ENCODE measurements at places on chromosomes 13 and 19.

GRCh38 chr13:43077046-43077445 lies 53.7 kb downstream of the DNAJC15 start:
- no peak for DNase-seq

GRCh38 chr13:112940236-112940635 lies 28.8 kb upstream of the MCF2L start:
- no peak for DNase-seq

DNA sequence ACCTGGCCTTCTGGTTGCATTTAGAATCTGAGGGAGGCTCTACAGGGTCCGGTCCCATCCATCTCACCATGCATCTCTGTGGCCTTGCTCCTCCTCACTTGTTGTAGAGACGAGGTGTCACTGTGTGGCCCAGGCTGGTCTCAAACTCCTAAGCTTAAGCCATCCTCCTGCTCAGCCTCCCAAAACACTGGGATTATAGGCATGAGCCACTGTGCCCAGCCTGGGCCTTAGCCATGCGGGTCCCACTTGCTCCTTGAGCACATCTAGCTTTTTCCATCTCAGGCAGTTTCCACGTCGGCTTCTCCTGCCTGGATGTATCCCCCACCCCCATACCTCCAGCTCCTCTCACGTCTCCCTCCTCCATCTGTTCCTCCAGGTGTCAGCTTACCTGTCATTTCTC lies 9.8 kb downstream of the ELSPBP1 start:
- no peak for DNase-seq

DNA sequence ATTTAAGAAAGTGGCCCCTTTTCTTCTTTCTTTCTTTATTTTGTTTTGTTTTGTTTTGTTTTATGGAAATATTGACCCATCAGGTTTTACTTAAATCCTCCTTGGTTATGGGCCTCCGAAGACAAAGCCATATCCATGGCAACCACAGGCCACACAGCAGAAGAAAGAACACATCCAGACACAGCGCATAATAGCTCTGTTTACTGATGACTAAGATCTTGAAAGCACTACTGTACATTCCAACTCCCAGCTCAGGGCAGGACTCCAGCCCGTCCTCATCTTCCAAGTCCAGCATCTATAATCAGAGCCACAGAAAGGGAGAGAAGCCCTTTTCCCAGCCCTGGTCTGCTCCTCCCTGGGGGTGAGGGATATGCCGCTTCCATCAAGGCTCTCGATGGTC lies 84.3 kb downstream of the NUFIP1 start:
- no peak for DNase-seq

- no peak for DNase-seq
These were observed 10.9 kb upstream of the KCTD15 start for GRCh38 chr19:33785795-33786194.

GRCh38 chr13:48494874-48495273 lies 38.0 kb downstream of the RCBTB2 start:
- no peak for DNase-seq

- no peak for DNase-seq
These were observed 237.0 kb downstream of the TUBA3C start for GRCh38 chr13:18944501-18945068.

DNA sequence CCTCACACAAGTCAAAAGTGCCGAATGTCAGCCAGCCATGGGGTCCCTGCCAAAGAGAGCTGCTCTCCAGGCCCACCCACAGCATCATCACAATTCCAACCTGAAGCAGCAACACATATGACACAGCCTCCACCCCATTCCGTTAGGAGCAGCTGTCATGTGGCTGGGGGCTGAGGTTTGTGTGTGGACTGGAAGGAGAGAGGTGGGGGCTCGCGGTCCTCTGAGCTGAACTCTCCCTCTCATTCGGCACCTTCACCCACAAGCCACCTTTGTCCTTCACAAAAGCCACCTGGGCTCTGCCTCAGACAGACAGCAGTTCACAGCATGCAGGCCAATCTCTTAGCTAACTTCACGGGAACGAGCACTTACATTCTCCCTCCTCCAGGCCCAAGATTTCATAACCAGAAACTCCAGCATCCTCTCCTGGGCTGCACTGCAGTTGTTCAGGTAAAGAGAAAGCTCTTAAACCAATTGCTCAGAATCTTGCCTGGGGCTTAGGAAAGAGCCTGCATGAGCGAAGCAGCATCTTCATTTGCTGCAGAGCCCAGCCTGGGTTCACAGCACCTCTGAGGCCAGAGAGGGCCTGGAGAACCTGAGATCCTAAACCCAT lies 7.2 kb downstream of the RAB20 start:
- DNase-seq: no peak

DNA sequence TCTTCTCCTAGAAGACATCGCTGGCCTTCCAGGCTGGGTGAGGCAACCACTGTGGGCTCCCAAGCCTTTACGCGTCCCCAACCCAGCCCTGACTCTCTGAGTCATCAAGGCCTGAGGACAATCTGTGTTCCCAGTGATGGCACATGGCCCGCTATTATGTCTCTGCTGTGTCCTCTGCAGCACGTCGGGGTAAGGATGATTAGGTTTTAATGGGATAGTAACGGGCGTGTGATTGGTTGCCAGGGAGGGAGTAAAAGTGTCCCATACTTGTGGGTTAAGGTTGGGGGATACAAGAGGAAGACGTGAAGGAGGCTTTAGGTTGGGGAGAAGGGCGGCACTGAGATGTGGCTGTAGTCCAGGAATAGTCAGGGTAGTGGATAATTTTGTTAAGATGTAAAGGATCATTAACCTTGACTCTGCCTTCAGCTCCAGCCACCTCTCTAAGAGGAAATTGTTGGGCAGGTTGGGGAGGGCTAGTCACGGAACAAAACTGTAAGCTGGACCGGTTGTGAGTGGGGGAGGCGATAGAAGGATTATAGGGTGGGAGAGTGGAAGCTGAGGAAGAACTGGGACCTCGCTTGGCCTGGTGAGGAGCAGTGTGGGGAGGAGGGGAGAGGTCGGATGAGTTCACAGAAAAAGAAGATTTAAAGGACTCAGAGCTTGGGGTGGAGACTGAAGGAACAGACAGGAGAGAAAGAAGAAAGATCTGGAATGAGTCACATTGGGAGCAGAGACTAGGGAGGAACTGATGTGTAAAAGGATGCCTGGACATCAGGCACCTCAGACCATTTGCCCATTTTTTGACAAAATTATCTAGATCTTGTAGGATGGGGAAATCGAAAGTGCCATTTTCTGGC lies 27.9 kb upstream of the IGFL1 start:
- no peak for DNase-seq

- DNase-seq: no peak
These were observed 504.9 kb downstream of the DIAPH3 start for GRCh38 chr13:59658738-59659330.

- no peak for DNase-seq
These were observed 50.0 kb upstream of the POSTN start for GRCh38 chr13:37648609-37649008.

- DNase-seq: no peak
These were observed 96.7 kb upstream of the DIAPH3 start for GRCh38 chr13:60260440-60260839.

DNA sequence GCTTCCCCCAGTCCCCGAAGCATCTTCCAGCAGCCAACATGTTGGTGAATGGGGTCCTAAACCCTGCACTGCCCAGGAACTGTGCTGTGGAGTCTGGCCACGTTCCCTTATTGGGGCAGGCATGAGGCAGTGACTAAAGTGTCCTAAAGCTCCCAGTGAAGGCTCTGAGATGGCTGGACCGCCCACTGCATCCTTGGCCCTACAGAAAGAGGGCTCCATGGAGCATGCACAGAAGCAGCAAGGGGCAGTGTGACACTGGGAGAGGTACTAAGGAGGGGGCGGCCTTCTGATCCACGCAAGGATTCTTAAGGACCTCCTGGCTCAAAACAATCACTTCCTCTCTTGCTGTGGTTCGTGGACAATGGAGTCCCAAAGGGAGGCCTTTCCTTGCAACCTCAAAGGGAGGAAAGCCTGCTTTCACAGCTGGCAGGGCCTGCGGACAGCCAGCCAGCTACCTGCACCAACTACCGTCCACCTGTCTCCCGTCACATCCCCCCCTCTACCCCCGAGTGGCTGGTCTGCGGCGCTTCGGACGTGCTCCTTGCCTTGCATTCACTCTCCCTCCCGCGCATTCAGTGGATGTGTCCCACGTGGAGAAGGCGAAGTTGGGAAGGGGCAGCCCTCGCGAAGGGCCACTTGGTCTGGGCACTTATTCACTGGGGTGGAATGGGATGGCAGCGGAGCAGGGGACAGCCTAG lies 63.9 kb upstream of the STARD13 start:
- no peak for DNase-seq

GRCh38 chr13:57665481-57665880 lies 33.9 kb downstream of the PCDH17 start:
- DNase-seq: no peak

GRCh38 chr13:50629497-50629896 lies 214.0 kb downstream of the DLEU7 start:
- no peak for DNase-seq

DNA sequence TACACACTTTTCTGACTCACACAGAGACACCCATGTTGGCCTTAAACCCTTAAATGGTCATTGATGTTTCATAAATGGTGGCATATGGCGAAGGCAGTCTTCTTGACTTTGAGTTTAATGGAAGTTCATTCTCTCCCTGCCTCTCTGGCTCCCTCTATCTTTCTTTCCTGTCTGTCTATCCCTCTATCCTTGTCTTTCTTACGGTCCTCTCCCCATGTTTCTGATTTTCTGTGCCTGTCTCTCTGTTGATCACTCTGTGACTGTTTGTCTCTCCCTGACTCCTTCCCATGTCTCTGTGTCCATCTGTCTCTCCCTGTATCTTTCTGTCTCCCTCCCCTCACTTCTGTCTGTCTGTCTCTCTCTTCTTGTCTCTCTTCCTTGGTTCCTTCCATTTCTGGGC lies 43.2 kb upstream of the SHKBP1 start:
- DNase-seq: no peak

DNA sequence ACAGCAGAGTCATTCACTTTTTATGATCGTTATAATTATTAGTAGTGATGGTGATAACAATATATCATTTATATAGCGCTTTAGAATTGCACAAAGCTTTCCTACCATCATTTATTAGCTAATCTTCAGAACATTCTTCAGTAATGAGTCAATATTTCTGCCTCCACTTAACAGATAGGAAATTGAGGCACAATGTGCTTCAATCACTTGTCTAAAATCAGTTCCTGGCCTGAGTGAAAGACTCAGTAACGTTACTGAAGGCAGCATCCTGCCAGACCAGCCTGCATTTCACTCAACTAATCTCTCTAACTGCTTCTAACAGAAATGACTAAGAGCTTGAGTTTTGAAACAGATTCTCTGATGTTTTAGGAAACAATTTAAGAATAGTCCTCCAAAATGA lies 412.1 kb downstream of the MZT1 start:
- no peak for DNase-seq

- DNase-seq: no peak
These were observed 44.7 kb downstream of the TPT1 start for GRCh38 chr13:45296259-45296658.

GRCh38 chr19:13068085-13068846 lies 34.4 kb downstream of the LYL1 start:
- DNase-seq: no peak

DNA sequence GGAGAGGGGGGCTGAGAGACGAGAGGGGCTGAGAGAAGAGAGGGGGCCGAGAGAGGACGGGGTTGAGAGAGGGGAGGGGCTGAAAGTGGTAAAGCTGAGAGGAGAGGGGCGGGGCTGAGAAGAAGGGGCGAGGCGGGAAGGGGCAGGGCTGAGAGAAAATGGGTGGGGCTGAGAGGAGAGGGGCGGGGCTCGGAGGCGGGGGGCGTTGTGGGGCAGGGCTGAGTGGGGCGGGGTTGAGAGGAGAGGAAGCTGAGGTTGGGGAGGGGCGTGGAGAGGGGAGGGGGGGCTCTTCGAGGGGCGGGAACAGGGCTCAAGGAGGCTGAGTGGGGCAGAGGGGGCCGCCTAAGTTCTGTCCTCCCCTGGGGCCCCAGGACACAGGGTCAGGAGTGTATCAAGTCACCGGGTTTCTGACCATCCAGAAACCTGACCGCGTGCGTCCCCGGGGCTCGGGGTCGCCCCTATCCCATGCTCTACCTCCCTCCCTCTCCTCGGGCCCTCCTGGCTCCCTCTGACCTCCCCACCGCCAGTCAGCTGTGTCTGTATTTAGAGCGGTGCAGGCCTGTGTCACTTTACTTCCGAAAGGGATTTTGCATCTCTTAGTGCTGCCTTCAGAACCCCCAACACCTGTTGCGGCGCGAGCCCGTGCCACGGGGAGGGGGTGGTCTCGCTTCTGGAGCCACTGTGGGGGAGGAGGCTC lies 38.6 kb upstream of the SEMA6B start:
- DNase-seq: peak; percentile 47

All from activated CD4-positive, alpha-beta memory T cell treated with anti-CD3 and anti-CD28 coated beads, Interleukin-2, amount 10 ng/mL, durations not matched to agents 7 days and 5 days (primary cell).